ENCODE measurements at places on chromosomes 13 and 19.

- DNase-seq = no peak
Observed at GRCh38 chr19:15629003-15629880, 11.5 kb upstream of the CYP4F3 start.

- no peak for DNase-seq
Observed at GRCh38 chr13:19695829-19696228, 62.4 kb downstream of the MPHOSPH8 start.

GRCh38 chr19:29324717-29325116 is 111.8 kb upstream of the UQCRFS1 start:
- no peak for DNase-seq

- DNase-seq = no peak
Observed at GRCh38 chr13:40420160-40420740, 246.2 kb downstream of the FOXO1 start.

DNA sequence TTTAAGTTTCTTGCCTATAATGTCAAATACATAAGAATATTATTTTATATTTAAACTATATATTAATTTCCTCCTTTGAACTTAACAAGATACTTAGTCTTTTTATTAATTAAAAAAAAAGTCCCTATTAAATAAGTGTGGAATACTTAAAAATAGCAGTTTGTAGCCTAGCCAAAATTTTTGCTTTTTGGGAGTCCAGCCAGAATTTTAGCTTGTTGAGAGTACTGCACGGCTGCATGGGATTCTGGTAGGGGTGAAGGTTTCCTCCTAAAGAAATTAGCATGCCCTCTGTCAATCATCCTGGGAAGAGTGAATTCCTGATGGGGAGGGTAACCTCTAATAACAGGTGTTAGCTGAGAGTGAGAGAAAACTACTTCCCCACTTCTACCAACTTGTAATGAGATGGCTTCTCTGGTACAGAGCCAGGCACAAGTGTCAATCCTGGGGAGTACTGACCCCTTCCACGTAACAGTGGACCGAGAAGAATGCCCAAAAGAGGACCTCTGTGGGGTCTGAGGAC is 195.7 kb downstream of the SPRY2 start:
- DNase-seq = no peak

DNA sequence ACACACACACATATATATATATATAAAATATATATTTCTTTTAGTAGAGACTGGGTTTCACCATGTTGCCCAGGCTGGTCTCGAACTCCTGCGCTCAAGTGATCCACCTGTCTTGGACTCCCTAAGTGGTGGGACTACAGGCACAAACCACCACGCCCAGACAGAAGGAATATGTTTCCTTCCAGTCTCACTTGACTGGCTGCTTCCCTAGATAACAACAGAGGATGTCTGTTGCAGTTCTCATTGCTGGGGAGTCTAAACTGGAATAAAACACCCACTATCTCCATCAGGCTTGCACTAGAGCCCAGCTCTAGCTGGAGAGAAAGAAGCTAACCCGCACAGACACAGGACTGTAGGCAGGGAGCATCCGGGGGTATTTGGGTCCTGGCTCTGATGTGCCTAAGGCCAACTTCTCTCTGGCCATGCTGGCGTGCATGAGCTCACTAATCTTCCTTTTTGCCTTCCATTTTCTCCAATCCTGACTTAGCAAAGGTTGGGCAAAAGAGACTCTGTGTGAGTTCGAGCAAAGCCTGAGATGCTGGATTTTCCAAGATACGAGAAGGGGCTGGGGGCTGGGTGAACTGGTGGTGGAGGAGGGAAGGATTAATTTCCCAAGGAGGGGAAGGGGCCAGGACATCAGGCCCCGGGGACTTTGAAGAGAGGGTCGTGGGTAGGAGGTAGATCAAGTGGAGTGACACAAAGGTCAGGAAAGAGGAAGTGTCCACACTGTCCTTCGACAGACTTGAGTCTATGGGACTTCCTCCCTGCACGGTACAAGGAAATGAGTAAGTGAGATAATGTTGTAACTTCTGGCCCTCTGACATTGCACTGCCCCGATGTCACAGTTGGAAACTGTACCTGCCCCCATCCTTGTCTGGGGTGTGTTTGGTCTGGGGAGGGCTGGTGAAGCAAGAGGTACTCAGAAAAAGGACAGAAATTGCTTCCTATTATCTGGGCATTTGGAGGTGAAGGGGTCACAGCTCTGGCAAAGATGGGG is 22.5 kb upstream of the ALOX5AP start:
- DNase-seq = no peak

- DNase-seq = no peak
Observed at GRCh38 chr19:28020619-28021258, 1192.2 kb downstream of the UQCRFS1 start.

GRCh38 chr19:47896773-47897172 is 10.7 kb upstream of the SULT2A1 start:
- DNase-seq = no peak

DNA sequence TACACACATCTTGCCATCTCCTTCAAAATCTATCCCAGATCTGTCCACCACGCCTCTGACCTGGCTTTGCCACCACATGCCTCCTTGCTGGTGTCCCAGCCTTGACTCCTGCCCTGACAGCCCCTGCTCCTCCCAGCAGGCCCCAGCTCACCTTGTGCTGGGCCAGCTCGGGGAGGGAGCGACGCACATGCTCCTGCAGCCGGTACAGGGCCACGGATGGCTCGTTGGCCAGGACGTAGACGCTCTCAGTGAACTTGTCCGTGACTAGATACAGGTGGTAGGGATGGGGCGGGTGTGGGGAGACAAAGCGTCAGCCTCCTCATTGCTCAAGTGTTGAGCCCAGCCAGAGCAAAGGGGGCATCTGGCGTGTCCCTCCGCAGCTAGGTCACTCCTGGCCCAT is 5.2 kb downstream of the BORCS8 start:
- DNase-seq = no peak

- no peak for DNase-seq
Observed at GRCh38 chr13:26873386-26873698, 112.8 kb upstream of the GPR12 start.

- DNase-seq = no peak
Observed at GRCh38 chr13:102773441-102774213, at the start of gene TEX30. Gene TEX30 (minus strand): TSS chr13:102773786. CDS start chr13:102770026, 3,760 bp downstream.

- DNase-seq = no peak
Observed at GRCh38 chr19:34306824-34307223, 52.5 kb downstream of the GARRE1 start.

GRCh38 chr19:34508540-34508939 is 27.0 kb downstream of the WTIP start:
- DNase-seq = no peak

- no peak for DNase-seq
Observed at GRCh38 chr13:38952827-38953226, 37.8 kb downstream of the STOML3 start.

- DNase-seq = no peak
Observed at GRCh38 chr19:37333457-37333856, 37.4 kb upstream of the ZNF527 start.

GRCh38 chr19:2998642-2999041 is 21.3 kb downstream of the TLE6 start:
- DNase-seq = no peak

GRCh38 chr13:65768545-65768944 is 1461.6 kb downstream of the PCDH9 start:
- DNase-seq = no peak

DNA sequence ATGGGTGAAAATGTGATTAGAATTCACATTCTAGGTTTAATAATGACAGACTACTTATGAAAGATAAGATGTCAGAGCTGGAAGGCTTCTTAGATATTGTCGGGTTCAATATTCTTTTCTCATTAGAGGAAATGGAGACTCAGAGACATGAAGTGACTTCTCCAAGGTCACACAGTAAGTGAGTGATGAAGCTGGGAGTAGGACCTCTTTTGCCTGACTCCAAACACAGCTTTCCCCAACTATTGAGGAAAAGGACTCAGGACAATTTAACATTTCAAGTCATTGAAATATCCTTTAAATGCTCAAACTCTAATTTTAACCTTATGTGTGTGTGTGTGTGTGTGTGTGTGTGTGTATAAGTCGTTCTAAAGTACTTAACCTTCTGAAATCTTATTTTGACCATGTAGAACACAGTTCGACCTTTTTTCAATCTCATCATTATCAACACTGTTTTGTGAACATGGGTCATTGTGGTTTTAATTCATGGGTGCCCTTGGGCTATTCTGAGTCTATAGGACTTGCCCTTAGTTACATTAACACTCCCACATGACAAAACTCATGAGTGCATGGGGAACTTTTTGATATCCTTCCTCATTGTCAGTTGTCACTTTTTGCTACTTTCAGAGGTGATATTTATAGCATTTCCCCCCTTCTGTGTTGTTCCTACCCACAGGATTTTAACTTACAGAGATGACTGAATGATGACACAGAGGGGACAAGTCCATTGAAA is 53.0 kb downstream of the LRCH1 start:
- DNase-seq = no peak

DNA sequence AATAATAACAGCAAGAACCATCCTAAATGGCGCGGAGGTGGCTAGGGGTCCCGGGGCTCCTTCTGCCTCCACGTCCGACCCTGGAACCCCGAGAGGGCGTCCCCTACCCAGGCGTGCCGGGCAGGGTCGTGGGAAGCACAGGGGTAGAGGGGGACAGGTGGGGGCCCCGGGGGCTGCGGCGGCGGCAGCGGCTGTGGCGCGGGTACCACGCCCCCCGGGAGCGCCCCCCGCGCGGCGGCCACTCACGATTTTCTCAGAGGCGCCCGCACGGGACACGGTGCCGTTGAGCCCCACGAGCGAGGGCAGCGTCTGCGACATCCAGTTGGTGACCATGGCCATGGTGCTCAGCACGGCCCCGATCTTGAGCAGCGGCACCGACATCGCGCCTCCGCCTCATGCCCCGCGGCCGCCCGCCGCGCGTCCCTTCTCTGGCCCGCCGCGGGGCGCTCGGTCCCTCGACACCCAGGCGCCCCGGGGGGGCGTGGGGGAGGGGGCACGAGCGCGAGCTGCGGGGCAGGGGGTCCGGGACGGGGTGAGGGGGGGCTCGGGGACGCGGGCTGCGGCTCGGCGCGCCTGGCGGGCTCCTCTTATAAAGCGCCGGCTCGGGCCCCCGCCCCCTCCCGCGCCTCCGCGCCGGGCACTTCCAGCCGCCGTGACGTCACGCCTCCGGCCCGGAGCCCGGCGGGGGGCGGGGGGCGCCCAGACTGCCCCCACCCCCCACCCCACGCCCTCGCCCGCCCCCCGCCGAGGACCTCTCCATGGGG is 22.9 kb downstream of the OLFM2 start:
- no peak for DNase-seq

GRCh38 chr19:49881672-49882394 is 4.3 kb downstream of the TBC1D17 start:
- DNase-seq = no peak

DNA sequence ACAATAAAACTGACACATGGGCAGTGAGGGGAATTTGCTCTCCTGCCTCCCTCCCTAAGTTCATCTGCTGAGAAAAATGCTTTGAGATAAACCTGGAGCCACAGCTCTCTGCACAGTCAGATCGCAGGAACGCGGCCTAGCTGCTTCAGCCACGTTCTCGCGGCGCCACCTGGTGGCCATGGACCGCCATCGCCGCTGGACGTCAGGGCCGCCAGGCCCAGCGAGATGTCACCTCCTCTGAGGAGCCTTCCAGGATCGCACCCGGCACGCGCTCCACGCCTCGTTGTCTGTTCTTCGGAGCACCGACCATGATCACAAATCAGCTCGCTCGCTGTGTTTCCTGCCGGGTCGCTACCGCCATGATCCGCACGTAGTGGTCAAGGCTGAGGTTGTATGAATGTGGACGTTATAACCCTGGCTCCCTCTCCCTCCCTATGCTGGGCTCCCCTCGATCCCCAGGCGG is 20.6 kb upstream of the USP29 start:
- no peak for DNase-seq

- DNase-seq = no peak
Observed at GRCh38 chr19:50310759-50311465, 18.3 kb downstream of the KCNC3 start.

DNA sequence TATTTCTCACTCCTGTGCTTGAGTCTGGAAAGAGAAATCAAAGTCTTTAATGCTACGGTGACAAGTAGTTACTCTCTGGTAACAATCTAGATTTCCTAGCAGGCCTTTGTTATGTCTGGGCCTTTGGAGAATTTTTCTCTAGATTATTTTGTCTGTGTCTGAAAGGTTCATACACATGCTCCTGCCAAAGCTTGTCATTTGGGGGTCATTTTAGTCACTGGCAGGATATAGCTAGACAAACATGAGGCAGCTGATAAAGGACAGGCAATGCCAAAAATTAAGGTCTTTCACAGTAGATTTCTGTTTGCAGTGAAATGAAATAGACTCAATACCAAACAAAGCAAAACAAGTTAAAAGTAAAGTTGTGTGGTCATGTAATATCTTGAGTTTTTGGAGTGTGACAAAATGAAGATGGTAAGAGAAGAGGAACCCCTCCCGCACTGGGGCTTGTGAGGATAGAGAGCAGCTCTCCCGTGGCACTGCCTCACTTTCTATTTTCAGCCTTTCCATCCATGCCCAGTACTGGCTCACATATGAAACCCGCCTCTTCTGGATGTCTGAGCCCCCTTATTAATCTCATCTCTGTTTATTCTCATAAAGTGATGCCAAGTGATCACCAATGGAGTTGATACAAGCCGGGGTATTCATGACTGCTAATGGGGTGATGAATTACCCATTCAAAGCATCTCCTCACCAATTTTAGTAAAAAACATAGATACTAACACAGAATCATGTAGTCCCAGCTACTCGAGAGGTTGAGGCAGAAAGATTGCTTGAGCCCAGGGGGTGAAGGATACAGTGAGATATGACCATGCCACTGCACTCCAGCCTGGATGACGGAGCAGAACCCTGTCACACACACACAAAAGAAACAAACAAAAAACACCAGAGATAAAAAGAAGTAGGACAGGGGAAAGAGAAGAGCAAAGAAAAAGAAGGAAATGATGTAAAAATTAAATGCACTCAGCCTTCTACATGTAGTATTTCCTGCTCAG is 389.3 kb downstream of the FGF14 start:
- no peak for DNase-seq
